Stimulated activated CD8-positive, alpha-beta memory T cell treated with anti-CD3 and anti-CD28 coated beads, Interleukin-2, amount 100 ng/mL, for 48 hours (primary cell): ENCODE measurements at places on chromosomes 3 and 15.
A peak's percentile ranks its signal among the peaks of the same experiment; 100 is the strongest.

DNA sequence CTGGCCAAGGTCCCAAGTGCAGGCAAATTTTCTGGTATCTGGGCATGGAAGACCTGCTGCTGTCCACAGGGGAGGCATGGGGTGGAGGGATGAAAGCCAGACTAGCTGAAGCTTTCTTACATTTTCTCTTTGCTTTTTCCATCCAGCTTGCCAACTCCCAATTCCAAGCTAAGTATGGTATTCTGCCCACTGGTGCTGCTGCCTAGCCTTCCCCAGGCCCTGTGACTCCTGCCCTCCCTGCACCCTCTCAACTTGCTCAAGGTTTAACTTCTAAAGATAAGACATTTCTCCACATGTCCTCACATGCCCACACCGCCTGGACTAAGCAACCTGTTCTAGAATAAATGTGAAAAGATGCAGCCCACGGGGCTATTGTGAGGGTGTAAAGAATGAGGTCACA lies 59.5 kb upstream of the HACD2 start:
- DNase-seq = no peak

DNA sequence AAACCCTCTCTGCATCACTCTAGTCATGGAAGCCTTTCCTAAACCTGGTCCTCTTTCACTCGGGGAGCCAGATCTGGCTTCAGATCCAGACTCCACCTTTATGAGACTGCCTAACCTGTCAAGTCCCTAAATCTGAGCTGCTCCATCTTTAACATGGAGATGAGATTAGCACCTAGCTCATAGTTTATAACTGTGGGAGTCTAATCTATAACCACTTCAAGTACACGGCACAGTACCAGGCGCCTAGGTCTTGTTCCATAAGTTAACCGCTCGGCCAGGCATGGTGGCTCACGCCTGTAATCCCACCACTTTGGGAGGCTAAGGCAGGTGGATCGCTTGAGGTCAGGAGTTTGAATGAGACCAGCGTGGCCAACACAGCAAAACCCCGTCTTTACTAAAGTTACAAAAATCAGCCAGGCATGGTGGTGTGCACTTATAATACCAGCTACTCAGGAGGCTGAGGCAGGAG lies 30.3 kb downstream of the TPM1 start:
- DNase-seq = no peak

DNA sequence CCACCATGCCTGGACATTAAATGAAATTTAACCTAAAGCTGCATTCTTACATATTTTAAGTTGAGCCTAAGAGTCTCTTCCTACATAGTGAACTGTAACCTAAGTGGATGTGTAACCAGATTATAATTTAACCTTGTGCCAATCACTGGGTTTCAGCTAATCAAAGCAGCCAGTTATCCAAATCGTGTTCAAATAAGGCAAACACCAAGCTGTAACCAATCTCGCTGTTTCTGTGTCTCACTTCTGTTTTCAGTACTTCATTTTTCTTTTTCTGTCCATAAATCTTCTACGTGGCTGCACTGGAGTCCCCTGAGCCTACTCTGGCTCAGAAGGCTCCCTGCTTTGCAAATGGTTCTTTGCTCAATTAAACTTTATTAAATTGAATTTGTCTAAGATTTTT lies 186.1 kb upstream of the CNTN6 start:
- no peak for DNase-seq

GRCh38 chr15:49036650-49037545 lies 9.3 kb downstream of the SECISBP2L start:
- no peak for DNase-seq

- no peak for DNase-seq
These were observed 52.0 kb downstream of the PLCL2 start for GRCh38 chr3:16936676-16937230.

DNA sequence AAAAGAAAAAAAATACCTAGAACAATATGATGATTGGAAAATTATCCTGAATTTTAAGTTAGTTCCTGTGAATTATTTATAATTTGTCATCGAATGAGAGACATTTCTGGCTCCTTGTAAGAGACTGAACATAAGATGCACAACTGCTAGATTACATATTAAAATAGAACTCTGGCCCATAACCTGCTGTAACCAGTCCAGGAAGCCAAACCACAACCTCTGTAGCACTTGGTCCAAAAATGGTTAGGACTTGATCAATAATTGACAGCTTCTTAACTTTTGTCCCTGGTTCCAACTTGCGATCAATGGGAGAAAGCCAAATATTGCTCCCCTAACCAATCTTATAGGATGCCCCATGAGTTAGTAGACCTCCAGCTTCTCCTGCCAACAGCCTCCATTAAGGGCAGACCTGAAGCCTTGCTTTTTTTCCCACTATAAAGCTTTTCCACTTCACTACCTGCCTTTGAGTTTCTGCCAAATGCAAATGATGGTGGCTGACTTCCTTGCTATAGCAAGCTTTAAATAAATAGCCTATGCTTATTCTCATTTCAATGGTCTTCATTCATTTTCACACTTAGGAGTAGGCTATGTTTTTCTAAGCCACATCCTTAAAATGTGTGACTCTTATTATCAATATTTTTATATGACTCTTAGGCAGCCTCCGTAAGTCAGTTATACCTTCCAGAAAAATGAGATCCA lies 224.0 kb upstream of the ARHGEF26 start:
- DNase-seq = no peak

GRCh38 chr3:57279685-57280084 lies 12.8 kb downstream of the ASB14 start:
- no peak for DNase-seq

- peak; percentile 0 for DNase-seq
These were observed 220.9 kb downstream of the SLC9A9 start for GRCh38 chr3:143627336-143627735.

DNA sequence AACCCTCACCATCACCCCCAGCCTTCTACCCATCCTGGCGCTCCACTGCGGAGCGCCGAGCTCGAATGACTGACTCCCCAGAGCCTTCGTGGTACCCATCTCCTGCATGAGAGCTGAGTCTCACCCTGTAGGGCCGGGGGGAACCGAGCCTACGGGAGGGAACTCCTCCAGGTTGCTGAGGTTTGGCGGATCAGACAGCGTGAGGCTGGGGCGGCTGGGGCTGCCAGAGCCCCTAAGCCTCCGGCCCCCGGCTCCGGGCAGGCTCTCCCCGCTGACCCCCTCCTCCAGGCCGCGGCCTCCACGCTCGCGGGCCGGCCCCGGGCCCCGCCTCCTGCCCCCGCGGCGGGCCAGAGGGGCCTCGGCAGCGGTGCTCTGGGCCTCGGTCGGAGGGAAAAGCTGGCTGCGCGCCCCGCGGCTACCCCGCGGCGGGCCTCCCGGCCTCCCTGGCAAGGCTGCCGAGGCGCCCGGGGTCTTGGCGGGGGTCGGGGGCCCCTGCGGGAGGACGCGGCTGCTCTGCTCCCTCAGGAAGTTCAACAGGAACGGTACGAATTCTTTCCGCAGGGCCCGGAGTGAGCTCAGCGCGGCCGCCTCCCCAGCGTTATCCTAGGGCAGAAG lies 643 bp downstream of the CDAN1 start:
- peak; percentile 6 for DNase-seq

DNA sequence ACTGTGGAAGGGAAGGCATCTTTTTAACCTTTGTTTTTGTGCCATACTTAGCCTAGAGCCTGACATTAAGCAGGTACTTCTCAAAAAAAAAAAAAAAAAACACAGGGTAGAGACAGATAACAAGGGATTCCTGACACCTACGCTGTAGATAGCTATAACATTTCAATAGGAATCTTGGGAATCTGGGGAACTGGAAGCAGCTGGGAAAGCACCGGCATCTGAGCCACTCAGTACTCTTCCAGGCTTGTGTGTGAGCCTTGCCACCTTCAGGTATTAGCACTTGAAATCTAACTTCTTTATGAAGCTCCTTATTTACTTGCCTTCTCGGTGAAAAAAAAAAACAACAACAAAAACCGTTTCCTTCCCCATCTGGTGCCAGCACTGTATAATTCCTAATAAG lies 46.8 kb downstream of the PIK3CA start:
- DNase-seq = no peak

GRCh38 chr3:144252896-144253295 lies 281.3 kb downstream of the DIPK2A start:
- no peak for DNase-seq

GRCh38 chr15:89430530-89431341 lies 65.6 kb downstream of the RHCG start:
- peak; percentile 82 for DNase-seq
